ENCODE measurements at places on chromosomes 1 and 21.
A peak's percentile ranks its signal among the peaks of the same experiment; 100 is the strongest.

DNA sequence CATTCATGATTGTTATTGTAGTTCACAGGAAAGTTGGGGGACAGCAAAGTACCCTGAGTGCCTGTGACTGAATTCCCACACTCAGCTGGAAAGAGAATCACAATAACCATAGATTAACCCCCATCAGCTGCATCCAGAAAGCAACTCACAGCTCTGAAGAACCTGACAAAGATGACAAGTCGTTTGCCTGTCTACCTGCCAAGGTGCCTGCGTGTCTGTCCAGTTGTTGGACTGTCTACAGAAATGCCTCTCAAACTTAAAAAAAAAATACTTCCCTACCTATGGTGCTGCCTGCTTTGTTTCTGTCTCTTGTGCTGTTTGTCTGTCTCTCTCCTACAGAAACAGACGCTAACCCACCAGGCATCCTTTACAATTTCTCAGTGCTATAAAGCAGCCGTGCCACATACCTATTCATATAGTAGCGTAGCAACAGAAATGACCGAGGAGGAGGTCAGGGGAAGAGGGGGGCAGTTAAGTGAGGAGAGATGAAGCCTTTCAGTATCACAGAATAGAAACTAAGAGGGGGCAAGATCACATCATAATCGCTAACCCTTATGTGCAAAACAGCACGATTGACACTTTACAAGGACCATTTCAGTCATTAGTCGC, 154.6 kb upstream of the HMGB4 start:
- no peak for DNase-seq

- peak; percentile 39 for DNase-seq
Observed at GRCh38 chr1:244461245-244462071, at the start of gene CATSPERE. Gene CATSPERE (plus strand): TSS chr1:244461273. CDS start chr1:244461430, 157 bp downstream.

DNA sequence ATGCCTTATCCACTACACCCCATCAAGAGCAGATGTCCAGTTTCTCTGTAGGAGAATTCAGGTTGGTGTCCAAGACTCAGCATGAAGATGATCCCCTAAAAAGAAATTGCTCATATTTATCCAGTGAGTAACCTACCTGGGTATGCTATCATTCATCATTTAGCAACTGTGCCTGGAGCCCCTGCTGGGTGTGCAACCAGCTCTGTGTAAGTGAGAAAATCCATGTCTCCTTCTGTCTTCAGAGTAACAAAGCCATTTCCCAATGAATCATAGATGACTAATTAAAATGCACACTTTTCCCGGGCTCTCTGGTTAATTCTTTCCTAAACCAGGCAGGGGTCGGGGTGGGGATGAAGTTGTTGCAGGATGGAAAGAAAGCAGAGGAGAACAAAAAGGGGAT, 35.8 kb downstream of the OLFML3 start:
- no peak for DNase-seq

- DNase-seq: no peak
Observed at GRCh38 chr1:28113242-28113572, 24.8 kb upstream of the EYA3 start.

GRCh38 chr1:207418351-207418750, 35.8 kb upstream of the CR2 start:
- DNase-seq: no peak

GRCh38 chr1:96473791-96474434, 247.7 kb upstream of the PTBP2 start:
- peak; percentile 16 for DNase-seq

- DNase-seq: peak; percentile 46
Observed at GRCh38 chr1:172902861-172903381, 147.8 kb downstream of the TNFSF18 start.

DNA sequence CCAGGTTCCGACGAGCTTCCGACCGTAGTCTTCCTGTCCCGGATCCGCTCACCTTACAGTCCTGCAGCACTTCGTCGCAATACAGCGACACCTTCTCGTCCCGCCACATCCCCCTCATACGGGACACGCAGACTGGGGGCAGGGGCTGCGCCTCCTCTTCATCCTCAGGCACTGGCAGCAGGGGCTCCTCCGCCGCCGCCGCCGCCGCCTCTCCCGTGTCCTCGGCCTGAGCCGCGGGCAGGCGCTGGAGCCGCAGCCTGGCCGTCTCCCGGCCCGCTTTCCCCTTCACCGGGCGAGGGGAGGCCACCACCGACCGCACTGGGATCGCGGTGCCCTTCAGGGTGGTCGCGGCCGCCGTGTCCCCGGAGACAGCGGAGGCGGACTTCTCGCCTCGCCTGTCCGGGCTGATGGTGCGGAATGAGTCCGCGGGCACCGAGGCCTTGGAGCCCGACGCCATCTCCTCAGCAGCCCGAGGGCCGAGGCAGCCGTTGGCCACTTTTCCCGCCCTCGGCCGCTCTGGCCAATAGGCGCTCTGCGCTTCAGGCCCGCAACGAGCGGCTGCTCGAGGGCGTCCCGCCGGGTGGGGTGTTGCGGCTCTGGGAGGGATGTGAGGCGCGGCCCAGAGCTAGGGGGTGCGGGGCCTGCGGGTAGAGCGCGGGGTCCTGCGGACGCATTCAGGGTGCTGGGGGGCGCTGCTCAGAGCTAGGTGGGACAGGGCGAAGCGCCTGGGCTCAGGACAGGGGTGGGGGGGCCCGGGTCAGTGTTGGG, at the start of gene SHCBP1L:
Gene SHCBP1L, minus strand, starts transcription at position 490 of the 768 bp plus-strand sequence. Its CDS starts 33 bp downstream, at position 457.
- DNase-seq: no peak

GRCh38 chr1:69497441-69498221, 70.1 kb upstream of the LRRC7 start:
- no peak for DNase-seq

GRCh38 chr1:203271018-203271743, 34.1 kb upstream of the BTG2 start:
- DNase-seq: peak; percentile 32

DNA sequence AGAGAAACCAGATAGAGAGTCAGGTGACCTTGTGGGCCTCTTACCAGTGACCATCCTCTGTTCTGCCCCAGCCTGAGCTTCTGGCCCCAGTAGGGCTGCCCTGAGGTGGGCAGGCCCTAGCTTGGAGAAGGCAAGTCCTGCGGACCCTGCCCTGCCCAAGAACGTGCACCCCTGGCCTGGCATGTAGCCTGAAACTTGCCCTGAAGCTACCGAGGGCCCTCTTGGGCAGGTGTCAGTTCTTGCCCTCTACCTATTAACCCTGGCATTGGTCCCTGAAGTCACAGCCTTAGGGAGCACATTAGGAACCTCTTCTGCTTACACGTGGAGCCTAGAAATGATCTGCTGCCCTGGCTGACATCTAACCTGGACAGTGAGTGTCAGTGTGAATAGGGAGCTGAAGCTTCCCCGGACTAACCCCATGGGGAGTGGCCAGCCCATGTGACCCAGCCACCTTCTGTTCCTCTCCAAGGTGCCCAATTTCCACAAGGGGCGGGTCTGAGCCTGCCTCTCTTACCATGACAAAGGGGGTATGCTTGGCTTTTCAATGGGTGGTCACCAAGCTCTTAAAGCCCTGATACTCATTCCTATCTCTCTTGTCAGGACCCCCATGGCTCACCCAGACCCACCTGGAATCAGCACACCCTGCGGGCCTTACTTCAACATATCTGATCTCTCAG, 163.0 kb downstream of the ZSCAN20 start:
- no peak for DNase-seq

GRCh38 chr1:51551848-51552296, 32.8 kb upstream of the EPS15 start:
- DNase-seq: no peak

DNA sequence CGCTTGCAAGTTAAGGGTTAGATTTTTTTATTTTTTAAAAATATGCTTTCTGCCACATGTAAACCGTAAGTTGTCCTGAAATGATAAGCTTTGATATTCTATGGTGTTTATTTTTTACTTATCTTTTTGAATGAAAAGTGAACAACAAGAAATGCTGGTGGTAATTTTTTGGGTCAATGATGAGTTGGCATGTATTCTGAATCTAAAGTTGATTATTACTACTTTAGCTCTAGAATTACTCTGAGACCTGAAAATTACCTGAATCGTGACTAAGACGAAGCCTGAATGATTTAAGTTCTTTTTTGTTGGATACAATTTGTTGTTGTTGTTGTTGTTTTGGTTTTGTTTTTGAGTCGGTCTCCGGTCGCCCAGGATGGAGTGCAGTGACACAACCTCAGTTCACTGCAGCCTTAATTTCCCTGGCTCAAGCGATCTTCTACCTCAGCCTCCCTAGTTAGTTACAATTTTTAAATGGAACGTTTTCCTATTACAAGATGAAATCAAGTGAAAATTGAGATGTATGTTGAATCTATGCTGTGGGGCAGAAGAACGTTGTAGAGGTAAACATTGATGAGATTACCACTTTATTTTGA, 941 bp downstream of the RABGGTB start:
- DNase-seq: no peak

DNA sequence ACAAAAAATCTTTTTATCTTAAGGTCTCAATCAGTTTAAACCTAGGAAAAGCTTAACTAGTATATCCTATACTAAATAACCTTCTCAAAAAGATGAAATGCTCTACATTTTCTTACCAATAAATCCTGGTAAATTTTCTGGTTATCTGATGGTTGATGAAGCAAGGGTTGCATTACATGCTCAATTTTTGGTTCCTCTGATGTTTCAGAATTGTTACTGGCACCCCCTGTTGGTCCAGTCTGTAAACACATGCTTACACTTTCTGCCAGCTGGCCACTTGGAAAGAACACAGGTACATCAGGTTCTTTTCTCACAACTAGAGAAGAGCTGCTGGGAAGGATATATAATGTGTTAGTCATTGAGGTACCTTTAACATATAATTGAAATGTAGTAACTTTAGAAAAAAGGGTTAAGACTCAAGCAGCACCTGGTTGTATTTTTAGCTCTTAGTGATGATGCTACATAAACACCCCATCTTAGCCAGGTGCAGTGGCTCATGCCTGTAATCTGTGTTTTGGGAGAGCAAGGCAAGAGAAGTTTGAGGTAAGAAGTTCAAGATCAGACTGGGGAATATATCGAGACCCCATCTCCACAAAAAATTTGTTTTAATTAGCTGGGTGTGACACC, 30.9 kb upstream of the TAL1 start:
- DNase-seq: no peak

GRCh38 chr1:20729155-20729931, 3.2 kb downstream of the SH2D5 start:
- no peak for DNase-seq

DNA sequence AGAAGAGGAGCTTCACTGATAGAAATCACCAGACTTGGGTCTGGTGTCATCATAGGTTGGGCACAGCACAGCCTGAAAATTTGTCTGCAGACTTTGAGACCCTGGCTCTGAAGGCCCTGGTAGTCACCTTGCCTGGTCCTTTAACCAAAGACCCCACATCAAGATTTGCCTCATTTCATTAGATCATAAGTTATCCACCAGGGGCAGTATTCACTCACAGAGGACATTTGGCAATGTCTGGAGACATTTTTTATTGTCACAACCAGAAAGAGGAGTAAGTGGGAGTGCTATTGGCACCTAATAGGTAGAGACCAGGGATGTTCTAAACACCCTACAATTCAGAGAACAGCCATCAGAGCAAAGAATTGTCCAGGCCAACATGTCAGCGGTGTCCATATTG, 22.1 kb upstream of the PAX7 start:
- no peak for DNase-seq

GRCh38 chr1:106755682-106756406, 300.6 kb upstream of the PRMT6 start:
- peak; percentile 66 for DNase-seq

GRCh38 chr1:119948342-119949214, 52.3 kb upstream of the ADAM30 start:
- peak; percentile 41 for DNase-seq

- DNase-seq: no peak
Observed at GRCh38 chr1:119431836-119432235, 16.9 kb downstream of the HSD3B2 start.

DNA sequence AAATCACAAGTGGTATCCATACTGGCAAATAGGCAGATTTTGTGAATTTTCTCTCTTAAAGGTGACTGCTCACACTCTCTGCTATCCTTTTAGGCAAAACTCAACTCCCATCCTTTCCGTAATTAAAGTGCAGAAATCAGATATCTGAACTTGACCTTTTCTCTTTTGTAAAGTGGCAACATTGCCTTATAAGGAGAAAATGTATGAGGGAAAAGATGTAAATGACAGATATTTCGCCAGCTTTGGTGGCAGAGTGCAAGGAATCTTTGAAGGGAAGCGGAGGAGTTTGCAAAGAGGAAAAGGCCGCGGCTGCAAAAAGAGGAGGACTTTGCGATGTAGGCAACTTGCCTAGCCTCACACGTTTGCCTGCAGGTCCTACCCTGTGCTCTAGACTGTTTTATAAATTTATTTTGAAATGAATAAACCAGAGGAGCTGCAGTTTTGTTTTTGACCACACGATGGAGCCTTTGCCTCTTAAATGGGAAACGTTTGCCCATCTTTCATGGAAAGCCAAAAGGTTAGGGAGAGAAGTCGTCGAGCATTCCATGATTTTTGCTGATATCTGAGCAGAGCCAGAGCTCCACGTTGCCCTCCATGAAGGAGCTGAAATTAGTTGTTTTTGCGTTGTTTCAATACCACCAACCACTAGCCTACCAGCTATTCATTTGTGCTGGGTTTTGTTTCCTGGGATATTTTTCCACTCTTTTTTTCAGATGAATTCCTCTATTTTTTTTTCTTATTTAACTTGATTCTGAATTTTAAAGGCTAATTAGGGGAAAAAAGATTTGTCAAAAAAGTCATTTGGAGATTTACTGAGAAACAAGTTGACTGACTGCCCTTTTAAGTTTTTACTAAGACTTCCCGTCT, 242.3 kb downstream of the LMX1A start:
- DNase-seq: peak; percentile 31

All from amniotic stem cell (primary cell).